ENCODE measurements at places on chromosomes 7 and 10.

DNA sequence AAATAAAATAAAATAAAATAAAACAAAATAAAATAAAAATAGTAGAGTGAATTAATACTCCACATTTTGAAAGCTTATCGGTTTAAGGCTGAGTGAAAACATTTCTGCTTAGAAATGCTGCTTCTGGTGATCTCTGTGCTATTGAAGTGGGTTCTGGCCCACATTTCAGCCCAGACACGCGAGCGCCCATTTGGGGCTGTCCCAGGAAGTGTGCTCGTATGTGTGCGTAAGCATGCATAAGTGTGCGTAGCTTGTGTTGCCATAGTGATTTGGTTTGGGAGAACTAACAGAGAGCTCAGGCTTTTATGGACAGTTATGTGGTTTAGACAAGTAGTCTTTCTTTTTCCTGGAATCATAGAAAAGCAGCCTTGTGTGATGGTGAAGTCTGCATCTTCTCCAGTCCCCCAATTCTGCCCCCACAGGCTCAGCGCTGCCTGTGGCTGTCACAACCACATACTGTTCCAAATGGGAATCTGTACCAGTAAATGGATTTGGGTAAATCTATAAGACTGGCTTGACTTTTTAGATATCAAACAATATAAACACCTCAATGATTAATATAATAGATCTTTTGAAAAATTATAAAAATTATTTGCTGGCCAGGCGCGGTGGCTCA is 29.8 kb upstream of the PURB start:
- no peak for DNase-seq

DNA sequence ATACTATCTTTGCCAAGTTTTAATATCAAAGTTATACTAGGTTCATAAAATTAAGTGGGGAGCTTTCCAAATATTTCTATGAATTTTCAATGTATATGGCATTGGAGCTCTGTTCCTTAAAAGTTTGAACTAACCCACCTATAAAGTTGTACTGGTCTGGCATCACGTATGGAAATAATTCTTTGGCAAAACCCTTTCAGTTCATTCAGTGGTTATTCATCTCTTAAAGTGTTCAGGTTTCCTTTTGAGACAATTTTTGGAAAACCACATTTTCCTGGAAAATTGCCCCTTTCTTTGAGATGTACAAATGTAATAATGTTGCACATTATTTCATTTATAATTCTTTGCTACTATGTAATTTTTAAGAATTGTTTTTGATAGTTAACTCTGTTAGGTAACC is 62.5 kb upstream of the INPP5A start:
- no peak for DNase-seq

- no peak for DNase-seq
Measured at GRCh38 chr10:15897287-15897686, 37.0 kb upstream of the MINDY3 start.

- no peak for DNase-seq
Measured at GRCh38 chr10:9147475-9147874, 1093.0 kb downstream of the GATA3 start.

DNA sequence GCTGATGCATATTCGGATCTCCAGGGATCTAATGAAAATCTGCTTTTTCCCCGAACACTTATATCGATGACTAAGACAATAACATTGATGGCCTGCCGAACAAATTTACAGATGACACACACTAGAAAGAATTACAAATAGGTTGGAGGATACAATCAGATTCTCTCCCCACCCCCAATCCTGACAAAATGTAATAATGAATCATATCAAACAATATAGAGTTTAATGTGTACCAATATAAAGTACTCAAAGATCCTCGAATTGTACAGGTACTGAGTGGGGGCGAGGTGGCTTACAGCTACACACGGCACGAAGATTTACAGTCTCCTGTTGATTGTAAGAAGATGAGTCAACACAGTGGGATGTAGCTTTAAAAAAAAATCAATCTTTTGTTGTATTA is 182.7 kb upstream of the MKLN1 start:
- DNase-seq = no peak

GRCh38 chr10:5659702-5660528 is 6.5 kb downstream of the ASB13 start:
- peak; percentile 10 for DNase-seq

DNA sequence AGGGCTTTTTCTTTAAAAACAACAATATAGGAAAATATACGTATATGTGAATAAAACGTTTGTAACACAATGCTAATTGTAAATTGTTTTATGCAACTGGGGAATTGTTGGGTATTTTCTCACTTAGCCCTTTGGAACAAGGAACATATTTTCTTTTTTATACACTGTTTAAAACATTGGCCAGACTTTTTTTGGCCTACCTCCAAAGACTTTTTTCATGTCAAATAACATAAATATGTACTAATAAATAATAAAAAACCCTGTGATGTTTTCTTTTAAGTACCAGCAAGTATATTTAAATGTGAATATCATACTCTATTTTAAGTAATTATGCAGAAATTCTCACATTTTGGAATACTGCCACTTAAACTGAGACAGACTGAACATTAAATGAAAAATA is 15.7 kb downstream of the TMEM106B start:
- no peak for DNase-seq

DNA sequence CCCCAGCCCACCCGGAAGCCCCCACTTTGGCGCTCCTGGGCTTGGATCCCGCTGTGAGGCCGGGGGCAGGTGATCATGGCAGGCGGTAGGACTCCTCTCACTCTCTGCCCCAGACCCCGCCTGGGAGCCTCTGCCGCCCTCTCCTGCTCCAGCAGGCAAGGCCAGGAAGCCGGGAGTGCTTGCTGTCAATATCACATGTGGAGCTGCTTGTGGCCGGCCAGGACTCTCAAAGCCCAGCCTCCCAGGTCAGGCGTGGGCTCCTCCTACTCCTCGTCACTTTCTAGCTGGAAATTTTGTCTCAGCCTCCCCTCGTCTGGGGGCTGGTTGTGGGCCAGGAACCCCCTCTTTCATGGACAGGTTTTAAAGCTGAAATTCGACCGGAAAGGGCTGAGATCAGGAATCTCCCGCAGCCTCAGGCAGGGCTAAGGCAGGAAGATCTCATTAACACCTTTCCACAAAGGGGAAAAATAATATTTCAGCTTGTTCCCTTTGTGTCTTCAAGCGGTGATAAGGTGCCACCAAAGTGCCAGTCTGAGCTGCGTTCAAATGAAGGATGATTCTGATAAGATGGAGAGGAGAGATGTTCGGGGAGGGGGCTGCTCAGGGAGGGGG is 273.6 kb upstream of the PODXL start:
- DNase-seq = no peak

DNA sequence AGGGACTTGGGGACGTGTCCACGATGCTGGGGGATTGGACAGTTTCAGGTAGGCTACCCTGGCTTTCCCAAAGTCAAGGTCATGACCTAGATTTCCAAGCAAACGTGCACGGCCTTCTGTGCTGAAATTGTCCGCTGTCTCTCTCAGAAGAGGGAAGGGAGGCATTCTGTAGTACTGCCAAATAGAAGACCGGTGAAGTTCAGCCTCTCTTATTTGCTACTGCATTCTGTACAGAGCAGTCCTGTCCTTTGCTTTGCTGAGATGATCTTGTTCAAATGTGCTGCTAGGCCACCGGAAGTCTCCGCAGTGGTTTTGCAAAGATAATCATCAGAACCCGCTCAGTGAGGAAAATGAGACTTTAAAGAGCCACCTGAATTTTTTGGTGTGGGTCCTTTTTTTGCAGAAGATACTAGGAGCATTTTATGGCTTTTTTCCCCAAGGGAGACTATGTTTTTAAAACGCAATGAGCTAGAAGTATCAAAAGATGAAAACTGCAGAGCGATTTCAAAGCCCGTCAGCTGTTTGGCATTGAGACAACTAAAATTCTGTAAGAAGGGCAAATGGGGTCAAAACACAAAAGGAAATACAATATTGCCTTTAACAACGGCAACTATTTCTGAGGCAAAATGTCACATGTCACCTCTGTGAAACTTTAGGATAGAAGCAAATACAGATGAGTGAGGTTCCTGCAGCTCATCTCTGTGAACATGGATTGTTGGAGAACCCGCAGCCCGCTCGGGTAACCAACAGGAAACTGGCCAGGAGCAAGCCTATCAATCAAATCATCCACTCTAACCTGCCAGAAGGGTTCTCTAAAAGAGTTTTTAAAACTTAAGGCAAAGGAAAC is 1.3 kb upstream of the NMT2 start:
- DNase-seq = no peak

GRCh38 chr7:141190495-141190894 is 116.6 kb downstream of the TMEM178B start:
- DNase-seq = no peak

- no peak for DNase-seq
Measured at GRCh38 chr7:127857464-127857841, 173.8 kb downstream of the LRRC4 start.

DNA sequence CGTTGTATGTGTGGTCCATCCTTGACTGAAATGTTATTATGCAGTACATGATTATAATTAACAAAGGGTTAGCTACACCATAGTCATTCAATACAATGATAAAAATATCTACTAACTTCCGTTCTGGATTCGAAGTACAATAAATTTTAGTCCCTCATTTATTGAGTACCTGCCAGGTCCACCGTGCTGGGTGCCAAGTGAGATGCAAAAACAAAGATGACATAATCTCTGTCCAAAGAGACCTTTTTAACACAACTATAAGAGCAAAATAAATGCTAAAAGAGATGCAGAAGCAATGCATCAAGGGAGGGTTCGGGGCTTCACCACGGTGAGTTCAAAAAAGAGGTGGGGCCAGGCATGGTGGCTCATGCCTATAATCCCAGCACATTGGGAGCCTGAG is 33.1 kb downstream of the LAMB1 start:
- DNase-seq = no peak

DNA sequence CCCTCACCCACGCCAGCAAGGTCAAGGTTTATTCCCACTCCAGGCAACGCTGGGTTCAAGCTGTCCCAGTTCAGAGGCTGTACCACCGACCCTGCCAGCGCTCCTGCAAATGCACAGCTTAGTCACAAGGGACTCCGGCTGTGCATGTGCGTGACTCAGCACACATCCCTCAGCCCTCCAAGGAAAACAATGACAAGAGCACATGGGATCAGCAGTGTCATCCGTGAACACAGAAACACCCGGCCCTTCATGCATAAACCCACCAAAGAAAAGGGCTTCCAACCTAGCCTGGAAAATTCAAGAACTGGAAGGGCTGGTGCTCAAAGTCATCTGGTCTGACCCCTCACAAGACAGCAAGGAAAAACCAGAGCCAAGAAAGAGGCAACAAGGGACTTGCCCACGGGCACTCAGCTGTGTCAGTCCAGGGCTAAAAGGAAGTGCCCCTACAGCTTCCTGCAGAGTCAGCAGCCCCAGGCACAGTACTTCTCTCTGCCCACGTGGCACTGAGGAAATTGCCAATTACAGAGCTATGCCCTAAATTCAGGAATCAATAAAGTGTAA is 106.1 kb downstream of the KCNMA1 start:
- peak; percentile 50 for DNase-seq

- no peak for DNase-seq
Measured at GRCh38 chr7:85567983-85568382, 381.1 kb upstream of the SEMA3D start.

DNA sequence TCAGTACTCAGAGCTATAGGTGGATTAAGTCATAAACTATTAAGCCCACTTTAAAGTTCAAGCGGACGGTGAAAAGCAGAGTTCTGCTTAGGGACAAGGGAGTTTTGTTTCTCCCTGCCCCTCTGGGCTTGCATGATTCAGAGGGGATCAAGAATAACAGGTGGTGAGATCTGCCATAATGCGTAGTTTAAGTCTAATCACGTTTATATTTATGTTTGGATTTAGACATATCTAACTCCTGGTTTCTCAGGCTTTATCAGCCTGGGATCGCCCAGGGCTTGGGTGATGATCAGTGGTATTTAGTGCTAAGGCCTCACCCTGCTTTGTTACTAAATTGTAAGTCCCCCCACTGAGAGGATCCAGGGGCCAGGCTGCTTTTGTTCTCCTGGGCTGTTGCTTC is 335.4 kb upstream of the NRP1 start:
- no peak for DNase-seq

DNA sequence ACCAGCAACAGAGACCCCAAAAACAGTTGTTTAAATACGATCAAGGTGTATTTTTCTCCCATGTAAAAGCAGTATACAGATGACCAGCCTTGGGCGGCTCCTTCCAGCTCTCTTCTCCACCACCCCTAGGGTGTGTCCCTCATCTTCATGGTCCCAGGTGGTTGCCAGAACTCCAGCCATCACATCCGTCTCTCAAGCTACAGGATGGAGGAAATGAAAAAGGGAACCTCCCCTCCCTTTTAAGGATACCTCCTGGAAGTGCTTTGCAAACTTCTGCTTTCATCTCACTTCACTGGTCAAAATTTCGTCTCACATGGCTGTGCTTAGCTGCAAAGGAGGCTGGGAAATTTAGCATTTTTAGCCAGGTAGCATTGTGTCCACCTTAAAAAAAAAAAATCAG is 59.3 kb downstream of the C10orf105 start:
- no peak for DNase-seq

GRCh38 chr10:61091531-61091930 is 147.5 kb upstream of the RHOBTB1 start:
- DNase-seq = no peak

GRCh38 chr10:23391821-23392220 is 47.1 kb upstream of the OTUD1 start:
- DNase-seq = no peak

- no peak for DNase-seq
Measured at GRCh38 chr7:115060095-115060870, 138.4 kb downstream of the MDFIC start.

GRCh38 chr10:96647466-96647865 is 60.7 kb upstream of the TM9SF3 start:
- no peak for DNase-seq

DNA sequence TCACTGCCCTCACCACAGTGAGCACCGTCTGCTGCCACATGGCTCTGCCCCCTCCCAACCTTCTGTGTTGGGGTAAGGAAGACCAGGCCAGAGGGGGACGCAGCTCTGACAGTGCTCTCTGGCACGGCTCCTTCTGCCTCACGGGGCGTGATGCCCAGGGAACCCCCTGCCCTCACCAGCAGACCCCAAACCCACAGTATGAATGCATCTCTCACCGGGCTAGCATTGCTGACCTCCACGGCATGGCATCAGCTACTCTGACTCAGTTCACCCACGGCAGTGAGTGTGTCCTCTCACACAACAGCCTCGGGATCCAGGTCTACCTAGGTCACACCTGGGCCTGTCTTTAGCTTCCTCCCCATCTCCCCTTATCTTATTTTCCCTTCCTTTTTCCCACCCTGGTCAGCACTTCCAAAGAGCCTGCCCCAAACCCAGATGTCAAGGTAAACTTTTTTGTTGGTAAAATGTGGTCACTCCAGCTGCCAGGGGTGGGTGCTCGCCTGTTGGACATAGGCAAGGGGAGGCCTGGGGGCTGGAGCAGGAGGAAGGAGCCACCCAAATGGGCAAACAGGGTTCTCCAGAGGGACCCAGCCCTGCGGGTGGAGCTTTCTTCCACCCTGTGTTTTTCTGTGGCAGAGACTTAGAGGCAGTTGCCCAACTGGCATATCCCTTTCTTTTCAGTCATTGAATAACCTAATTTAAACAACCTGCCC is 4.4 kb downstream of the CALML3 start:
- DNase-seq = no peak

GRCh38 chr10:102918817-102919245 is 737 bp downstream of the CNNM2 start:
- no peak for DNase-seq

- DNase-seq = no peak
Measured at GRCh38 chr10:14617852-14618251, 156.8 kb downstream of the FAM107B start.

Measured in AG04450 (cell line).